LHCN-M2 (cell line): ENCODE measurements at places on chromosomes 2 and 18.
A peak's percentile ranks its signal among the peaks of the same experiment; 100 is the strongest.

DNA sequence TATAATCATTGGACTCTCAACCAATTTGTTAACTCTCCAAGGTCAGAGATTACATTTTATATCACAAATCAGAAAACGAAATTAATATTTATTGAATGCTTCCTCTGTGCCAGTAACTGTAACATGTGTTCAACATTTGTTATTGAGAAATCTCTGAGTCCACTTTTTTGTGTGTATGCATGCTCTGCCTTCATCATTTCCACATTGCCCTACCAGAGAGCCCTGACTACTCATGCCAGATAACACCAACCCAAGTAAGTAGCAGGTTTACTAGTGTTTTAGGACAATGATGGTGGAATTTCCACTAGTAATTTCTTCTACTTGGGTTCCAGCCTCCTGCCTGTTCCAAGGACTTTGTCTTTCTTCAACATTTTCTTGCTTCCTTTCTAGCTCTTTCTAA is 14.2 kb upstream of the FAP start:
- no peak for DNase-seq

DNA sequence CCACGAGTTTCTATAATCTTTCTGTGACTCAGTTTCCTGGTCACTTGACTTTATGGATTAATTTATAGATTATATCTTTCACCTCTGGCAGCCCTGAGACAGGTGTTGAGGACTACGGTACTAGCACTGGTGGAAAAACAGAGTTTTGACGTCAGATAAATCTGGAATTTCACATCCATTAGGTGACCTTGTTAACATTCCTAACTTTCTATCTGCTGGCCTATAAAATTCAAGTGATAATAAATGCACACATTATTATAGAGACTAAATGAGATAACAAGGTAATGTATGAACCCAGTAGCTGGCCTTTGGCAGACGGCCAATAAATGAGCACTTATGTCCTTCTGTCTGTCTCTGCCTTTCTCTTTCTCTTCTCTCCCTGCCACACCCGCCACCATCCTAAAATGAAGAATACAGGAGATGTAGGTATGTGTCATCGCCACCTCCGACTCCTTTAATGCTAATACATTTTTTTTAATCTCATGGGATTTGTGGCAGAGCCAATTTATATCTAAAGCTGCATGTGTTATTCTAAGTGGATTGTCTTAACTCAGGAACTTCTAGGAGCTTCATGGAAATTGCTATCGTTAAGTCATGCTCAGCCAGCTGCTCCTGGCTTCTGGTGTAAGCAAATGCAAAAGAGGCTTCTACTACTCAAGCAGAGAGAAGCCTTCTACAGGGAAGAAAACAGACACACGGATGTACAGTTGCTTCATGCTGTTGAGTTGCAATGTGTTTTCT is 2.3 kb downstream of the TM4SF20 start:
- DNase-seq, result peak; percentile 41

DNA sequence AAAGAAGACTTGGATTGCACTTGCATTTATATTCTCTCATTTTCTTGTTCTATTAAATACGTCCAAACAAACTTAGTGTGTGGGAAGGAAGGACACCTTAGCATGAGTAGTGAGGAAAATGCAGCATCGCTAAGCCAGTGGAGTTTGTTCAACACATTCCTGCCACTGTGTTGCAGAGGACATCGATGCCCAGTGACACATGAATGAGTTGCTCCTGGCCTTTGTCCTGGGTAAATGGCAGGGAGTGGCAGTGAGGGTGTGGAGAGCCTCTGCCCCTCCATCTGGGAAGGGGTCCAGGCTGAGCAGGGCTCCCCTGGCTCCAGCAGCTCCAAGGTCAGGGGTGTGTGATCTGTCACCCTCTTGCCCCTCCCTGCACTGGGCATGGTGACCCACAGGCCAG is 75.9 kb downstream of the CABLES1 start:
- DNase-seq, result no peak

GRCh38 chr2:62706721-62707521 is 1.4 kb downstream of the EHBP1 start:
- DNase-seq, result no peak

DNA sequence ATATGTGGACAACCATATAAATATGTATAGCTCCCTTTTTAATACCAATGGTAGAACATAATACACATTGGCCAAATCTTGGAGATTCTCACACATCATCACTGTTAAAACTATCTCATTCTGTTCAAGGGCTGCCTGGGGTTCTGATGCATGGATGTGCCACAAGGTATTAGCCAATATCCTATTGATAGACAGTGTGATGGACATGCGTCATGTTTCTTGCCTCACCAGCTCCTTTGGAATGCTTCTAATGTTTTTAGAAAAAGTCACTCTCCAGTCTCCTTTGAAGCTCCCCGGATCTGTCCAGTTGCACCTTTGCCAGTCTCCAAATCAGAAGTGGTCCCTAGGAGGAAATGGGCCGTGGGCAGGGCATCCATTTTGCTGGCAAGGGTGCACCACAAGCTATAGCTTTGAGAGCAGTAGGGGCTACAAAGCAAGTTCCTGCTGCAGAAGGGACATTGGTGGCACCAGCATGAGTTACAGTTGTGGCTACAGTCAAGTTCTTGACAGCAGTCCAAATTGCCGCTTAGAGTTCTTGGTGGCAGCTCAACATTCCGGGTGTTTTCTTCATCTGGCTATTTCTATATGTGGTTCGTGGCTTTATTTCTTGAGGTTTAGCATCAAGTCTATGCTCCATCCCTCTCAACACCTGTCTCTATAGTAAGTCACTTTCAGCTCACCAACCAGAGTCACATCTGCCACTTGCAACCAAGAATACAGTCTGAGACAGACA is 25.1 kb upstream of the ATRAID start:
- no peak for DNase-seq

- DNase-seq, result no peak
These were observed 51.5 kb downstream of the UGP2 start for GRCh38 chr2:63893163-63893562.

DNA sequence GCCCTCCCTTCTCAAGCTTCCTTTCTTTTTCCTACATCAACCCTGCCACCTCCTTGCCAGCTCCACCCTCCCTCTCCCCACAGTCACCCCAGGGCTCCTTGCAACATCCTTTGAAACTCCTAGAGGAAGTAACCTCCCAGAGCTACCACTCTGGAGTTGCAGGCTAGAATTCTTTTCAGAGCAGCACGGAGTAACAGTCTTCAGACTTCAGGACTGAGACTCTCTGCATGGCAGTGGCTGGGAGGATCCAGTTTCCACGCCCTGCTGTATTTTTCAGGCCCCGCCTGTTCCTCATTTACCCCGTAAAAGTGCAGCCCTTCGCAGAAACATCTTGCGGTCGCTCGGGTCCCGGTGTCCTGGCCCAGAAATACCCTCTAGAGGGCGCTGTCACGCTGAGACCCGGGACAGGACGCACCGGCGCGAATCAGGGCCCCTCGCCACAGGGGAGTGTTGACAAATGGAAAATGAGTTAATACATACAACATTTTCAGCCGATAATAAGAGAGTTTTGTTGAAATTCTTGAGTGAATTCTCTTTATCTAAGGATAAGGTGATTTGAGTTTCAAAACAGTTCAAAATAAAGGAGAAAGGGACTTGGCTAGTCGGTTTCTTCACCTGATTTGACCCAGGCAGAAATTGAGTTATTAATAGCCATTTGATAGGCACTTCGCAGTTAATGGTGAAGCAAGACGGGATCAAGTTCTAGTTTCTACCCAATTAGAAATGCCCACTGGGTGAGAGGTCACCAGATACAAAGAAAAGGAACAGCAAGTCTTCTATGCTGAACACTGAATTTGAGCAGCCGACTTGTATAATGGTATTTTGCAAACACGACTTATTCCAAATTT is 18.5 kb upstream of the NTSR2 start:
- peak; percentile 58 for DNase-seq

- DNase-seq, result no peak
These were observed 98.9 kb upstream of the EPC2 start for GRCh38 chr2:148545390-148546256.

DNA sequence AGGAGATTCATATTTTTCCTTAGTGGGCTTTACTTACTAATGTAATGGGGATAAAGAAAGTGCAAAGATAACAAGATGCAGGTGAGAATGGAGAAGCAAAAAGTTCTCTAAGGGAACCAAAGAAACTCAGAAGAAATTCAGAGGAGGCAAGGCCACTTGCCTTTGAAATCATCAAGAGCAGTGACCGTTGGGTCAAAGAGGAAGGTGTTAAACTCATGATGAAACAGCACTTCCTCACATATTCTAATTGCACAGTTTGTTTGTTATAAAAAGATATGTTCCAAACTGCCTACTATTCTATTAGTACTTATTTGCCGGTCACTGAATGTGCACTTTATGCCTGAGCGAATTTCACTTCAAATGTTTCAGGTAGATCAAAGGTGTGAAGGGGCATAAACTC is 975.1 kb downstream of the BCL11A start:
- DNase-seq, result no peak

GRCh38 chr2:177628831-177629230 is 236.3 kb downstream of the AGPS start:
- no peak for DNase-seq

GRCh38 chr18:10417191-10417590 is 37.2 kb upstream of the APCDD1 start:
- DNase-seq, result no peak

- peak; percentile 94 for DNase-seq
These were observed 11.7 kb upstream of the MSH6 start for GRCh38 chr2:47771211-47771610.

- DNase-seq, result no peak
These were observed 1.1 kb downstream of the GREB1 start for GRCh38 chr2:11534746-11535484.

- no peak for DNase-seq
These were observed 32.0 kb downstream of the LOXHD1 start for GRCh38 chr18:46625069-46625468.

GRCh38 chr2:150916467-150917396 is 344.9 kb downstream of the RBM43 start:
- DNase-seq, result peak; percentile 42

GRCh38 chr2:29065068-29065811 is 9.1 kb downstream of the PCARE start:
- DNase-seq, result no peak

- DNase-seq, result peak; percentile 78
These were observed 1.2 kb upstream of the AFTPH start for GRCh38 chr2:64522843-64523428.

DNA sequence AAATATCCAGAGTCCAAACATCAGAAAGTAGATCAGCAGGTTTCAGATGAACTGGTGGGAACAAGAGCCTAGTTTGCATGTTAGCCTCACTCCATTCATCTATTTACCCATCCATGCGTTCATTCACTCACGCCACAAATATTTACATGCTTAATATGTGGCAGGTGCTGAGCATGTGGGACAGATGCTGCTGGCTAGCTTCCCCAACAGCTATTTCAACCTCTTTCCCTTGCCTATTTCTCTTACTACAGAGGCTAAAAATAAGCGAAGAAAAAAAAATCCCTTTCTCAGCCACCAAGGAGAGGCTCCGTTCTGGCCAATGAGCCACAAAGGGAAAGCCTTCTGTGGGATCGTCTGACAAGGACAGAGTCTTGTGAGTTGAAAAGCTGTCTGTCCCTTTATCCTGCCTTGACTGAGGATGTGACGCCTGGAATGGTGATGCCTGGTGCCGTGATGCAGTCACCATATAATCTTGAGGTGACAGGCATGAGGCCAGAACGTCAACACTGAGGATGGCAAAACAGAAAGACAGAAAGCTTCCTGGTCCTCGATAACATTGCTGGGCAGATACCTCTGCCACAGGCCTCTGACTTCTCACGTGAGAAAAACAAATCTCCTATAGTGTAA is 78.2 kb downstream of the KCTD1 start:
- peak; percentile 76 for DNase-seq

DNA sequence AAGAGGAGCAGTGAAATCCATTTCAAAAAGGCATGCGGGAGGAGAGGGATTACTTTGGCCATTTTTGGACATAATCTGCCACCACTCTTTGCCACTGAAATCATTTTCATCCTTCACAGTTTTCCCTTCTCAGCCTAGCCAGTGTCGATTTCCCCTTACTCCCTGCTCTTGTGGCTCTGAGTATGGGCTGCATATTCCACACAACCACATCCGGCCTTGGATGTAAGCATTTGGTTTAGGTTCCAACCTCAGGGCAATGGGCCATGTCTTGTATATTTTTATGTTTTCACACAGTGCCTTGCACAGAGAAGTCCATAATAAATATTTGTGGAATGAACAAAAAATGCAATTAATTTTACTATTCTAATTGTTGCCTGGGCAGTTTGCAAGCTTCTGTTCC is 7.7 kb upstream of the SERPINE2 start:
- DNase-seq, result no peak

DNA sequence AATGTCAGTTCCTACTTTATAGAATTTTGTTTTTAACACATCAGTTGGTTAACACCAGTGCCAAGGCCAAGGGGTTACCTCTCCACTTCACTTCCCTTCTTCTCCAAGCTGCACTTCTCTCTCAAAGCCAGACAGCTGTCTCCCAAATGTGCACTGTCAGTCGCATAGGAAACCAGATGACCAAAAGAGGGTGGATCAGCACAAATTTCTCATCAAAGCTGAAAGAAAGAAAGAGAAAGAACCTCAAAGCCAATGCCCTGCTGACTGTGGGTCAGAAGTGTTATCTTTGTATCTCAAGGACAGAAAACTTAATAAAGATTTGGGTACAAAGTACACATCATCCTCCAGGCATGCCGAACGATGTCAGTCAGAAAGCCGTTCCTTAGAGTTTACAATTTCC is 32.2 kb downstream of the SPATS2L start:
- peak; percentile 77 for DNase-seq

- DNase-seq, result no peak
These were observed 43.2 kb downstream of the CCDC138 start for GRCh38 chr2:108829578-108830310.

- no peak for DNase-seq
These were observed 31.3 kb downstream of the HJURP start for GRCh38 chr2:233822781-233823730.

- DNase-seq, result no peak
These were observed 640 bp downstream of the SPTBN1 start for GRCh38 chr2:54456612-54457322.

- no peak for DNase-seq
These were observed 316.5 kb downstream of the MTX2 start for GRCh38 chr2:176585791-176586190.

GRCh38 chr2:40592218-40592617 is 140.3 kb upstream of the SLC8A1 start:
- DNase-seq, result no peak

- DNase-seq, result no peak
These were observed 21.5 kb upstream of the GALNT3 start for GRCh38 chr2:165815299-165816141.

DNA sequence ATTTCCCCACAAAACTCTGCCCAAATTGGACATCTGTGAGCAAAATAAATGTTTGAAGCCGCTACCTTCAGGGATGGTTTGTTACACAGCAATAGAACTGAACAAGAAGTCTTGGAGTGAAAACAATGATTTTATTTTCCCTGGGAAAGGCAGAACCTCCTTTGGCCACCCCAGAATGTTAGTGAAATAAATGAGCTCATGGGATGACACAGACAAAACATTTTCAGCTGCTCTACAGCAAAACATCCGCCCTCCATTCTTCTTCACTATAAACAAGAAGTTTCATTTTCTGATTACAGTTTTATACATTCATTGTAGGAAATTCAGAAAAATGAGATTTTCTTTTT is 4.3 kb upstream of the EFHD1 start:
- DNase-seq, result no peak
